ENCODE measurements at places on chromosomes 1 and 21.

DNA sequence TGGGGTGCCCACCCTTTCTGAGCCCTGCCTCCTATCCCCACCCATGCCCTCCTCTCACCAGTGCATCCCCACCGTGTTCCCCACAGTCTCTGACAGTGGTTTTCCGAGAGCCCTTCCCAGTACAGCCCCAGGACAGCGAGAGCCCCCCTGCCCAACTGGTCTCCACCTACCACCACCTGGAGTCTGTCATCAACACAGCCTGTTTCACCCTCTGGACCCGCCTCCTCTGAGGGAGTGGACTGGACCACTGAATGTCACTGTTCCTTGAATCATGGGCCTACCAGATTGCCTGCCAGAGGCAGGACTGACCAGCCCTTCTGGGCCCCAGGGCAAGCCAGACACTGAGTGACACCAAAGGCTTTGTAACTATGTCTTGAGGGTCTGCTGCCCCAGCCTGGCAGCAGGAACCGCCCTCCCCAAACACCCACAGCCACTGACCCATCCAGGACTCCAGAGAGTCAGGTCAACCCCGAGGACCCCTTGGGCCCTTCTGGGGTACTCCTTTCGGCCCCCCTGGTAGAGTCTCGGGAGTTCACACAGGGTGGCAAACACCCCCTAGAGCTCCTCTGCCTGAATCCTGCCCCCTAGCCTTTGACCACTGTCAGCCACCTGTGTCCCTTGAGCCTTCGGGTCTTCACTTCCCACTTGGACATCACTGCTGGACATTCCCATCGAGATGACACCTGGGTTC, 3.3 kb downstream of the HYI start:
- no peak for DNase-seq

- no peak for DNase-seq
These were observed 18.9 kb downstream of the WNT4 start for GRCh38 chr1:22123901-22124404.

GRCh38 chr1:19091196-19091953, 118.7 kb downstream of the UBR4 start:
- DNase-seq = no peak

GRCh38 chr1:230204842-230205241, 137.8 kb downstream of the GALNT2 start:
- DNase-seq = no peak

DNA sequence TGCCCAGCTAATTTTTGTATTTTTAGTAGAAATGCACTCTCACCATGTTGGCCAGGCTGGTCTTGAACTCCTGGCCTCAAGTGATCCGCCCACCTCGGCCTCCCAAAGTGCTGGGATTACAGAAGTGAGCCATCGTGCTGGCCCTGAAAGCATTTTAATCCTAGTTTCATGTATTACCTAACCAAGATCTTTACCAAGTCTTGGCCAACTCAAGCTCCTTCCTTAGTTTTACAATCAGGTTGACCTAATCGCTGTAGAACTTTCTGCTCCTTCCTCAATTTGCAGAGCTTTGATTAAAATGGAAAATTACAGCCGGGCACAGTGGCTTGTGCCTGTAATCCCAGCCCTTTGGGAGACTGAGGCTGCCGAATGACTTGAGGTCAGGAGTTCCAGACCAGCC, 3.2 kb upstream of the TMEM63A start:
- no peak for DNase-seq

GRCh38 chr1:26364956-26365355, 7.6 kb downstream of the ZNF683 start:
- DNase-seq = no peak

DNA sequence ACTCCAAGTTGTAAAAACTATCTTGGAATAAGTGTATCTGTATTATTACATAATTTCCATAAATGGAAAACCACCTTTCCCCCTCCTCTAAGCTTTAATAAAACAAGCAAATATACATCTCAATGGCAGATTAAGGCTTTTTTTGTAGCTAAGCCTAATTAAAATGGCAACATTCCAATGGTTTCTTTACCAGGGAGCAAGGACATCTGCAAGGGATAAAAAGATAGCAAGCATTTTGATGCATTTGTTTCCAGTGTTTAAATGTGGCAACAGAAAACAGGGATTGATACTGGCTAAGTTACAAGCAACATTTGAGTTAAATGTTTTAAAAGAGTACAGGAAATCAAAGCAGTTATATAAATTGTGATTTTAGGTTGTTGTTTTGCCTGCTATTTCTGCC, 1012.7 kb downstream of the ADGRL2 start:
- DNase-seq = no peak

Data from liver (tissue), 10 donors.